ENCODE measurements at places on chromosomes 7 and 10. TPM values are rescaled to one million over a fixed set of nuclear protein-coding genes. Genes with fewer than 3 reads are reported as not detected.
A peak's percentile ranks its signal among the peaks of the same experiment; 100 is the strongest.

Gene ABCC2
- 23.7 TPM for total RNA-seq

Gene CSTF2T
- 25.7 TPM for total RNA-seq

Gene VPS37D
- total RNA-seq: 4.2 TPM

Gene SUV39H2
- total RNA-seq: 2.2 TPM

Gene HOGA1
- total RNA-seq: 22.9 TPM

Gene SLC16A12
- 25.8 TPM for total RNA-seq

Gene SFTPA1
- total RNA-seq: not detected

Gene PNLIPRP2
- total RNA-seq: 4.1 TPM

Gene PTF1A
- not detected for total RNA-seq

Gene CDNF
- 5.0 TPM for total RNA-seq

- no peaks in the 10 kb centered on the region for H3K27me3 ChIP-seq
- H3K4me3 ChIP-seq: no peak overlapping the region
- no peak for DNase-seq
Observed at GRCh38 chr7:35555934-35556333, 139.0 kb downstream of the HERPUD2 start.

DNA sequence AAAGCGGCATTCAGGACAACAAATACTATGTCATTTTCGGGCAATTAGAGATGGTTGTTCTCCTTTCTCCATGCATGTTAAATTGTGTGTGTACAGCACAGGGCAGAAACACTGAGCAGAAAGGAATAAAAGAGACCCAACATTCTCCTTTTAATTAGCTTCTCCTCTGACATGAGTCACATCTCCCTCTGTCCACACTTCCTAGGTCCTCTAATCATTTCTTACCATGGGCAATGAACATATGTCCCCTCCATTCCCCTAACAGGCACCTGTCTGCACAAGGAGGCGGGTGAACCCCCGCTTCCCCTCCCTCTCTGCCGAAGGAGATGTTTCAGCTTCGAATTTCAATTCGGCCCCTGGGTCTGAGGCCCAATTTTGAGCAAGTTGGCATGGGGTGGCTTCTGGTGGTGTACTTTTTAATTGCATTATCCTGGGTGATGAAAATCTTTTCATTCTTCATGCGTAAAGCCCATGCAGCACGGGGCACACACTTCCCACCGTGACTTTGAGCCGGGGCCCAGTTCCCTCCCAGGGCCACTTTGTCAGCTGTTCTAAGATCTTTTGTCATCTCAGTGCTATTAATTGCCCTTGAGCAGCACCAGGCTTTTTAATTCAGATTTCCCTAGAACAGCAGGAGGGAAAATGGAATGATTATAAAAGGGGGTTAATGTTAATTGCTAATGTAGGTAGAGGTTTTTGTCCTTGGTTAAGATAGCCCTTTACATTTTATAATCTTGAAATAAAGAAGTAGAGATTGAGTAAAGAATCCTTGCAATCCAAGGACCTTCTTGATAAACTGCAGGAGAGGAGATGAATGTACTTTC, 219.5 kb upstream of the NRP1 start:
- no peaks in the 10 kb centered on the region for H3K27me3 ChIP-seq
- DNase-seq: no peak
- no peaks in the 10 kb centered on the region for H3K4me1 ChIP-seq
- no peaks in the 10 kb centered on the region for H3K36me3 ChIP-seq
- H3K27ac ChIP-seq: no peak overlapping the region

DNA sequence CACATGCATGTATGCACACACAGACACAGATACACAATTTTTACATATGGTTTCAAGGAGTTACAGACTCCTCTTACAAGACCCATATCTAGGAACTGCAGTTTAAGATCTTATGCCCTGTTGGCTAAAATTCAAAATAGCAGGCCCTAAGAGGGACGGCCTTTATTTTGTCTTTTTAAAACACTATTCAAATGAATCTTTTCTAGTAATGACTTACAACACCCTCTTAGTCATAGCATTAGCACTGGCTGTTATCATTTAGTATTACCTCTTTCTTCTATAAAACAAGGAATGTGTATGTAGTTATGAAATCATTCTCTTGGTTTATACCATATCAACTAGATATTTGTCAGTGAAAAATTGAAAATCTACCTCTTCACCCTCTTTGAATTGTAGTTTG, 15.3 kb downstream of the PAPSS2 start:
- no peaks in the 10 kb centered on the region for H3K36me3 ChIP-seq
- no peak overlapping the region for H3K4me3 ChIP-seq
- peaks cover 27% of the 10 kb centered on the region for H3K4me1 ChIP-seq
- H3K27ac ChIP-seq: no peak overlapping the region
- DNase-seq: no peak

DNA sequence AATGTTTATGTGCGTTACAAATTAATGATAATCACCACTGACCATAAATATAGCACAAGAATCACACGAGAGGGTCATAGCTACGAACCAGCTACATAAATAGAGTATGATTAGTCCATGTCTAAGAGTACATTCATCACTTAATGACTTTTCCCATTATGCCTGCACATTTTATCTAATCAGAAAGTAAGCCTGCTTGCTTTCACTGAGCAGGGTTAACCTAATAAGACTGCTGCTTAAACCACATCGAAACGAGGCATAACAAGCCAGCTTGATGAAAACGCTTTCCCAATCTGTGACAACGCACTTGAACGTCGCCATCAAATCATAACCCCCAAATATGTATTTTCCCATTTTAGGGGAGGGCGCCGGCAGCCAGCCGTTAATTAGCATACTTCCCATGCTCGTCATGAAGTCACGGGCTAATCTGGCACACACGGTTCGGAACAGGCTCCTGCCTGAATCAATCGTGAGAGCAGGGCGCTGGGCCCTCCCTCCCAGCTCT, 71.5 kb downstream of the EBF3 start:
- peak overlapping the region; percentile 50 for H3K27ac ChIP-seq
- H3K4me1 ChIP-seq: no peaks in the 10 kb centered on the region
- no peak for DNase-seq
- no peaks in the 10 kb centered on the region for H3K36me3 ChIP-seq

DNA sequence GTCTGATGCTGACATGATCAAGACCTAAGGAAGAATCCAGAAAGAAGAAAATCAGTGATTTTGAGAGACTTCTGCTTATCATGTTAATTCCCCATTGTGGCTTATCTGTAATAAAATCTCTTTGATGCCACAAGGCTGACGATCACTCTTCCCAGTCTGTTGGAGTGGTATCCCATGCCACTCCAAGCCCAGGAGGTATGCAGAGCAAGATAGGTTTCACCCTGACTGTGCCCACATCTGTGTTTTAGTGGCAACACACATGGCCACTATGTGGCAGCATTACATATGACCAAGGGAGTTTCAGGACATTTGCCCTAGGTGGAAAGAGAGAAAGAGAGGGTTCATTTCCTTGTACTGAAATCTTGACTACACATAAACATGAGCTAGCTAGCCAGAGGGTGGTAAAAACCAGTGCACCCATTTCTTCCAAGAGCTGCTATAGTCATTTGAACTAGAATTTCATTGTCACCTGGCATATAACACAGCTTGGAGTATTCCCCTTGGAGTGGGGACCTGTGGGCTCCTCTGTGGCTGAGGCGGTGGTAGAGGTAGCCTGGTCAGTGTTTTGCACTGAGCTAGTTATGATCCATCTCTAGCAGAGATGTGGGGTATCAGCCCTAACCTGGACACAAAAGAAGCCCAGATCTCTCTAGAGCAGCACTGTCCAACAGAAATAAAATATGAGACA, 20.8 kb downstream of the LAMB4 start:
- H3K4me3 ChIP-seq: no peak overlapping the region
- no peak for DNase-seq
- H3K27ac ChIP-seq: no peak overlapping the region
- H3K4me1 ChIP-seq: peaks cover 5% of the 10 kb centered on the region

GRCh38 chr7:77736991-77737390, 40.7 kb downstream of the RSBN1L start:
- H3K4me3 ChIP-seq: no peak overlapping the region
- no peaks in the 10 kb centered on the region for H3K36me3 ChIP-seq
- H3K27ac ChIP-seq: no peak overlapping the region
- no peaks in the 10 kb centered on the region for H3K27me3 ChIP-seq
- no peak for DNase-seq

- DNase-seq: no peak
- H3K4me1 ChIP-seq: peaks cover 4% of the 10 kb centered on the region
- H3K36me3 ChIP-seq: no peaks in the 10 kb centered on the region
- H3K27ac ChIP-seq: no peak overlapping the region
- H3K4me3 ChIP-seq: no peak overlapping the region
Observed at GRCh38 chr10:122122493-122122892, 133.5 kb downstream of the TACC2 start.

GRCh38 chr10:123526356-123527064, 139.6 kb upstream of the GPR26 start:
- no peaks in the 10 kb centered on the region for H3K4me1 ChIP-seq
- no peaks in the 10 kb centered on the region for H3K27me3 ChIP-seq
- H3K36me3 ChIP-seq: no peaks in the 10 kb centered on the region
- no peak for DNase-seq
- H3K27ac ChIP-seq: no peak overlapping the region

DNA sequence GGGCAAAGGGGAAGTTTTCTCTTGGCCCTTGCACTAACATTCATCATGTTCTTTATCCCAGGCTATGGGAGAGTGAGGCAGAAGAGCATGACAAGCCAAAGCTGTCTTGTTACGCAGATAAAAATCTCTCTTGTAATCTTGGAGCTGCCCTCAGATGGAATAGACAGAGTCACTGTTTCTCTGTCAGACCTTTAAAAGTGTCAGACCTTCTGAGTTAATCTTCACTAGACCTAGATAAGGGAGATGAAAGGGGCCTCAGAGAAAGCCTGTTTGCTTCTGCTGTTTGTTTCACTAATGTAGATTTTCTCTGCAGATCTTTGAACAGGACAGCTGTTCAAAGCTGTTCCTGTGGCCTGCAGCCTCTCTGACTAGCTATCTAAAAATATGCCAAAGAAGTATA, 112.9 kb downstream of the KIF20B start:
- H3K27ac ChIP-seq: no peak overlapping the region
- H3K4me1 ChIP-seq: no peaks in the 10 kb centered on the region
- H3K36me3 ChIP-seq: no peaks in the 10 kb centered on the region
- no peaks in the 10 kb centered on the region for H3K27me3 ChIP-seq

GRCh38 chr10:128062331-128062880, 63.8 kb downstream of the MKI67 start:
- no peaks in the 10 kb centered on the region for H3K27me3 ChIP-seq
- peak overlapping the region; percentile 78 for H3K27ac ChIP-seq
- H3K4me1 ChIP-seq: no peaks in the 10 kb centered on the region
- DNase-seq: no peak

GRCh38 chr10:50362547-50363125, 111.3 kb upstream of the ASAH2 start:
- no peak for DNase-seq
- no peak overlapping the region for H3K27ac ChIP-seq
- no peaks in the 10 kb centered on the region for H3K36me3 ChIP-seq
- H3K4me1 ChIP-seq: peaks cover 21% of the 10 kb centered on the region

DNA sequence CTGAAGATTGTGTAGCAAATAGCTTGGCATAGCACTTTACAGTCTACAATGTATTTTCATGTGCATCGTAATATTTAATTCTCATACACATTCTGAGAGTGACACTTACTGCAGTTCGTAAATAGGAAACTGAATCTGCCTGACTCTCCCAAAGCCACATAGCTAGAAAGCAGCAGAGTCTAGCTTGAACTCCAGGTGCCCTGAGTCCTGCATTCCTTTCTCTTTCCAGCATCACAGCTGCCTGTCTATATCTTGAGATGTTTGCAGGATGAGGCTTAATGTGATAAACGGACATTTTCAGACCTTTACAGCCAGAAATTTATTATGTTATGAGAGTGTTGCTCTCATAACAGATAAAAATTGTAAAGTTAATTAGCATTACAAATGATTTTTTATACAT, 132.9 kb upstream of the PLXDC2 start:
- no peaks in the 10 kb centered on the region for H3K4me1 ChIP-seq
- H3K4me3 ChIP-seq: no peak overlapping the region
- H3K27me3 ChIP-seq: no peaks in the 10 kb centered on the region
- no peak overlapping the region for H3K27ac ChIP-seq
- no peak for DNase-seq
- H3K36me3 ChIP-seq: no peaks in the 10 kb centered on the region

Measured in tibial nerve (tissue), 4 donors.